ENCODE measurements at places on chromosomes 4 and X. TPM values are rescaled to one million over a fixed set of nuclear protein-coding genes. Genes with fewer than 3 reads are reported as not detected.

- no peaks in the 10 kb centered on the region for H3K4me1 ChIP-seq
- no peaks in the 10 kb centered on the region for H3K36me3 ChIP-seq
- no peaks in the 10 kb centered on the region for H3K27me3 ChIP-seq
- no peak for DNase-seq
- H3K27ac ChIP-seq = no peak overlapping the region
- H3K4me3 ChIP-seq = no peak overlapping the region
These were observed 146.4 kb upstream of the EDNRA start for GRCh38 chr4:147334478-147334877.

- no peaks in the 10 kb centered on the region for H3K36me3 ChIP-seq
- H3K27ac ChIP-seq = no peak overlapping the region
- H3K4me1 ChIP-seq = no peaks in the 10 kb centered on the region
- H3K27me3 ChIP-seq = no peaks in the 10 kb centered on the region
These were observed 1.4 kb downstream of the PLXNB3 start for GRCh38 chrX:153765138-153766079.

Gene NSG1
- total RNA-seq = 0.86 TPM

Gene BGN
- total RNA-seq = 492 TPM

All from left lung (tissue), 14 donors.